ENCODE measurements at places on chromosomes 5 and 9.

GRCh38 chr5:6634788-6635430 lies 1.7 kb downstream of the SRD5A1 start:
- no peak for DNase-seq

DNA sequence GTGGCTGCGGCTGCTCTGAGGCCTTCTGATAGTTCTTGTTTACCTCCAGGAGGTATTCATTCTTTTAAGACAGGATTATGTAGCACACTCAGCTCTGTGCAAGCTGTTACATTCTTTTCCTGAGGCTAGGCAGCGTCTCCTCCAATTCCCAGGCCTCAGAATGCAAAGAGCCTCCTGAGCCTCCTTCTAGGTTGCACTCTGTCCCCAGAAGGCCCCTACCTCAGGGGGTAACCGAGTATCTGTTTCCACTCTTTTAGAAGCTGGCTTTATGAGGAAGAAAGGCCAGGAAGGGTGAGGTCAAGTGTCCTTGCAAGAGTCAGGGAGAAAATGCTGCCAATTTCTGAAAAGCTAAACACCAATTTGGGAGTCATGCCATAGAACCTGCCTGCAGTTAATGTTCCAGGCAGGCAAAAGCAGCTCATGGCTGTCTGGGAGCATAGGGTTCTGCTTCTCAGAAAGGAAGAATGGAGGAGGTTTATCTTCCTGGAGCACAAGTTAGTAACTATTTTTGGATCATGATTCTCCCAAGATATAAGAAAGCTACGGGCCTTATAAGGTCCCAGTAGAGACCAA lies 178.9 kb downstream of the SEMA6A start:
- DNase-seq: no peak

GRCh38 chr9:79577969-79578723 lies 6.4 kb downstream of the TLE4 start:
- no peak for DNase-seq

DNA sequence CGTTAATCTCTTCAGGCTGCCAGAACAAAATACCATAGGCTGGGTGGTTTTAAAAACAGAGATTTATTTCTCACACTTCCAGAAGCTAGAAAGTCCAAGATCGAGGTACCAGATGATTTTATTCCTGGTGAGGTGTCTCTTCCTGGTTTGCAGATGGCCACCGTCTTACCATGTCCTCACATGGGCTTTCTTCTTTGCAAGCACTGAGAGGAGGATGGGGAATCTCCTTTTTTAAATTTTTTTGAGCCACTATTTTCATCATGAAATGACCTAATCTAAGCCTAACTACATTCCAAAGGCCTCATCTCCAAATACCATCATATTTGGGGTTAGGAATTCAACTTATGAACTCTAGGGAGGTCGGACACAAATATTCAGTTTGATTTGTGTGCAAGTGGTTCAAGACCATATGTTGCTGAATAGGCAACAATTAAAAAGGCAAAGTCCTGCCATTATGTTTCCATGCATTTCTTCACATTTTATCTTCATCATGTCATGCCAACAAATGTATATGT lies 371.2 kb downstream of the CDH18 start:
- no peak for DNase-seq

GRCh38 chr9:108382310-108382709 lies 473.5 kb downstream of the ACTL7B start:
- no peak for DNase-seq

DNA sequence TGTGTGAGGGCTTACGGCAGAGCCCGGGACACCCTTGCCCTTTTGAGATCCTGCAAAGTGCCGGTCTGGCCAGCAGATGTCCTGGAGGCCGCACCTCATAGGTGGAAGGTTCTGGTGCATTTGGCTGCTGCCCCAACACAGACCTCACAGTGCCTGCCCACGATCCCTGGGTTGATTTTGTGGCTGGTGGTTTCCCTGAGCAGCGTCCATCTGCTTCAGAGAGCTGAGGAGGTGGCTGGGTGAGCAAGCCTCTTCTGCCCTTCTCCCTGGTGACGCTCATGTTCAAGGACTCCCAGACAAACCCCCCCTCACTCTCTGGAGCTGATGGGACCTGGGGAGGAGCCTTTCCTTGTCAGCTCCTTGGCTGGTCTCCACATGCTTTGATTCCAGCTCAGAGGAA lies 18.9 kb downstream of the BNIP1 start:
- DNase-seq: no peak

GRCh38 chr9:13860946-13861640 lies 452.8 kb downstream of the NFIB start:
- peak; percentile 14 for DNase-seq

GRCh38 chr5:59583151-59583809 lies 310.2 kb downstream of the PDE4D start:
- DNase-seq: no peak

DNA sequence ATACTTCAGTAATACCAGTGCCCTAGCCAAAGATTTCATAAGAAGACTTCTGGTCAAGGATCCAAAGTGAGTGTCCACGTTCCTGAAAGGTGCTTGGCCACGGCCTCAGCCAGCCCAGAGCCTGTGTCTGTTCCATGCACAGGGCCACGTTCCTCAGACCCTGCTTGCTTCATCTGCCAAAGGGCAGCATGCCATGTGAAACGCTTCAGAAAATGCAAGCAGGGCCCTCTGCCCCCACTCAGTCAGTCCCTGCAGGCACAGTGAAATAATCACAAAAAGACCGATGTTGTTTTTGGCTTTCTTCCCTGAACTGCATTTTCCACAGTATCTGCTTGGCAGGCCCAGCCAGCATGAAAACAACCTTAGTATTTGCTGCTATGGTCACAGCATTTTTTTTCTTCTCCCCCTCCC lies 85.5 kb upstream of the CTSL start:
- DNase-seq: no peak

DNA sequence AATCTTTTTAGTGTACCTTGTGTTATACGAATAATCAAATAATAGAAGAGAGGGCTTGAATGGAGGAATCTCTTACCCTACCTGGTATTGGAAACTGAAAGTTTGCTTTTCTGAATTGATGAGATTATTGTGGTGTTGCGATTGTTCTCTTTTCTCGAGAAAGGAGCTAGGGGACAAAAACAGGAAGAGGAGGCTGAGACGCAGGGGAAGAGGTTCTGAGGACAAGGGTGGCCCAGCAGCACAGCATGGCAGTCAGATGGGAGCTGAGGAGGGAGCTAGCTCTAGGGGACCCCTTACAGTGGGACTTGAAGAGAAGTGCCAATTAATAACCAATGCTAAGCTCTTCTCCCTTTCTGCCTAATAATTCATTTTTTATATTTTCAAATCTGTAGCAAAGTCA lies 183.3 kb upstream of the DMAC1 start:
- no peak for DNase-seq

- no peak for DNase-seq
These were observed 14.2 kb upstream of the CMBL start for GRCh38 chr5:10321882-10322281.

DNA sequence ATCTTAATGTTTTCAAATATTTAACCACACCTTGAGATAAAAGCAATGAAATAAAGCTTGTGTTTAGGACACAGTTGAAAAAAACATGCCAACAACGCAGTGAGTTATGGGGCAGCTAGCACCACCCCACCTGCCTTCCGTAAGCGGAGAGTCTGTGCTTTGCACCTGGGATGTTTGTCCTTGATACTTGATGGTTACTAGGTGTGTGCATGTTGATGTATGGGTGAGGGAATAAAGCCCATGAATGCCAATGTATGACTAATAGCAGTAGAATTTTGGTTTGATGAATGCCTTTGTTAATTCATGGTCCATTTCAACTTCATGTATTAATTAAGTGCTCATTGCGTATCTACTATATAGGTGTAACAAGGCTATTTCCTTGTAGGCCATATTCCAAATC lies 74.0 kb downstream of the PCSK5 start:
- peak; percentile 25 for DNase-seq

DNA sequence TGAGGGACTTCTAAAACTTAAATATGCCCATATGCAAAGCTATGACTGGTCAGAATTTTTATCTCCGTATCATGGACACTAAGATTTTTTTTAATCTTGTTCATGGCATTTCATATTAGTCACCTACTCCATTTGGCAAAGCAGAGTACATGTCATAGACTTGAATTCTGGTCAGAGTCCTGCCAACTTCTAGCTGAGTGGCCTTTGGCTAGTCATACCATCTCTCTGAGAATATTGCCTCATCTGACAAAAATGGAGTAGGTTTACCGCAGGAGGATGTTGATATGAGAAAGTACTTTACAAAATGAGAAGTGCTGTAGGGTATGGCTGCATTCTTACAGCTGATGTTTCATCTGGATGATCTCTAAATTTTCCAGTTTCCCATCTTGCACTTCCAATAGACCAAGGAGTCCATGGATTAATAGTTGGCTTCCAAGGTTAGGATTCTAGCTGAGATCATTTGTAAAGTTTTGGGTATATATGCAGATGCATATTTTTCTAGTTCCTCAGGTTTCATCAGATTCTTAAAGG lies 150.8 kb upstream of the NR3C1 start:
- no peak for DNase-seq

- DNase-seq: no peak
These were observed 20.5 kb downstream of the SELENOP start for GRCh38 chr5:42791151-42791550.

GRCh38 chr5:113660206-113660605 lies 146.7 kb downstream of the YTHDC2 start:
- no peak for DNase-seq

DNA sequence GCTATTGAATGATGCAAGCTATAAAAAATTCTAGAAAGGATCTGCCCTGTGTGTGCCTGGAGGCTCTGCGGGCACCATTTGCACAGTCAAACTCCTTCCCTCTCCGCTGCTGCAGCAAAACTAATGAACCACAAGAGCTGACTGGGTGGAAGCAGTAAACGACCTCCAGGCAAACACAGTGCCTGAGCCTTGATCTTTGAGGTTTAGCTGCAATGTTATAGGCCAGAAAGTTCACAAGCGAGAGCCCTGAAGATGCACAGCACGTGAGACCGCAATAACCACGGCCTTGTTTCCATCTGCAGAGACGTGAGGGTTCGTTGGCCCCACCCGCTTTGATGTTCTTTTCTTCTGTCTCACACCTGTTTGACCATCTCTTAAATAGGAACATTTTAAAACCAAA lies 69.2 kb upstream of the S1PR3 start:
- no peak for DNase-seq

DNA sequence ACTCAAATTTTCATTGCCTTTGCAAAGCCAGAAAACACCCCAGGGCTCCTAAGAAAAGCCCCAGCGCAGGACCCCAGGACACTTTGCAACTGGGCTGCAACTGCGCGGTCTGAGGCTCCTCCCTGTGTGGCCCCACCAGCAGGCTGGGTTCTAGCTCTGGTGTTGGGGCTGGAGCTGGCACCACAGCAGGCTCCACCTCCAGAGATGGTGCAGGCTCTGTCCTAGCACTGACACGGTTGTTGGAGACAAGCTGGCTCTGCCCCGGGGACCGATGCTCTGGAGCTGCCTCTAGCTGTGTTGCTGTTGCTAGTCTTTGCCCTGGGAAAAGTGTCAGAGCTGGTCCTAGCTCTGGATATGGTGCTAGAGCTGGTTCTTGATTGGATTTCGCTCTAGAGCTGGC lies 13.6 kb downstream of the LCN10 start:
- DNase-seq: no peak

- no peak for DNase-seq
These were observed 188.4 kb upstream of the ELL2 start for GRCh38 chr5:96150007-96150406.

- no peak for DNase-seq
These were observed 15.9 kb downstream of the RXRA start for GRCh38 chr9:134341929-134342745.

- DNase-seq: no peak
These were observed 1.1 kb upstream of the LPAR1 start for GRCh38 chr9:111039231-111039906.

DNA sequence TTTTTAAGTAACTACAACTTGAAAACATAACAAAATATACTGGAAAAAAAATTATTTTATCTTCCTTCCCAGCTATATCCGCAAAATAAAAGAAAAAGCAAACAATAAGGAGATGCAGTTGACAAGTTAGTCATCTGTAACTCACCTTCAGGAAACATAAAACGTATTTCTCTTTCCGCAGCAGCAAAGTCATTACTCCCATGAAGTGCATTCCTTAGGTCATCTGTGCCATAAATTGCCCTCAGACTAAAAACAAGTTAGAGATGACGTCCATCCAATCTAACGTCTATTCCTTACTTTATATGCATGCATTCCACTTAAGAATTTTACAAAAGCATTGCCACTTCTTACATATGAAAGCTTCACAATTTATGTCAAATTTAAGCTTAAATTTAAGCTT lies 10.9 kb downstream of the NME5 start:
- DNase-seq: no peak

DNA sequence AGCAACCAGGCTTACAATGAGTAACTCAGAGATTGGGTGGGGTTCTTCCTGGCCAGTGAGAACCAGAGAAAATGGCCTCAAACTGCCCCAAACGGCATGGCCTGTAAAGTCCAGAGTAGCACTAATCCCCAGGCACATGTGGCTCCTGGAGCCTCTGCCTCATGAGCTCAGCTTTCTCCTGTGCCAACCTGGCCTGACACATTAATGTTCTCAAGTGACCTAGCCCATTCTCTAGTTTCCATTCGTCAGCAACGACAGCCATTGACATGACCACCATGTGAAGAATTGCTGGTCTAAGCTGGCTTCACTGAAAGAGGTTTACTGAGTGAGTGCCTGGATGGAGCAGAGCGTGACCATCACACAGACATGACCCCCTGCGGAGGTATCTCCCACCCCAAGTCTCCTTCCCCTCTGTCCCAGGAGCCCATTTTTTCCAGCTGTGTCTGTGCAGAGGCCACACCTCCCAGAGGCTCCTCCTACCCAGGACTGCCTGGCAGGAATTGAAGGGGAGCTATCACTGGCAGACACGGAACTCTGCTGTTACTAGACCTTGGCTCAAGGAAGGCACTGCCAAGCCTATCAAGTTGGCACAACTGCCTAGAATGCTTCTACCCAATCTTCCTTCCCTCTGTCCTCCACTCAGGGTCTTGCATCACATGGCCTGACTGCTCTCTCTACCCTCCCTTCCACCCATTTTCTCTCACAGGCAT lies 59.0 kb upstream of the BOD1 start:
- no peak for DNase-seq

GRCh38 chr5:110088676-110089436 lies 399.1 kb downstream of the MAN2A1 start:
- no peak for DNase-seq

DNA sequence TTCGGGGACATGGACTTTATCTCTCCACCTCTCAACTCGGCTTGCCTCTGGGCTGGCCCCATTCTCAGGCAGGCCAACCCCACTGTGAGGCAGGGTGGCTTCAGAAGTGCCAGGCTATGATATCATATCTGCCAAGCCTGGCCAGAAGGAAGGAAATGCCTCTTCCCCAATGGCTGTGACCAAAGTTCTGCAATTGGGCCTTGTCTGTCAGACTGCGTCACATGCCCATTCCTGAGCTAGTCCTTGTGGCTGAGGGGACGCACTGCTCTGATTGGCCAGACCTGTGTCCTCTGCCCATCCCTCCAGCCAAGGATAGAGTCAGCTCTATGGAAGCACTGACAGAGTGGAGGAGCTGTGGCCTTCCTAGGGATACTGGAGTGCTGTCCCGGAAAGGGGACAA lies 11.9 kb downstream of the SMIM23 start:
- DNase-seq: no peak
